ENCODE measurements at places on chromosomes 16 and 17.

DNA sequence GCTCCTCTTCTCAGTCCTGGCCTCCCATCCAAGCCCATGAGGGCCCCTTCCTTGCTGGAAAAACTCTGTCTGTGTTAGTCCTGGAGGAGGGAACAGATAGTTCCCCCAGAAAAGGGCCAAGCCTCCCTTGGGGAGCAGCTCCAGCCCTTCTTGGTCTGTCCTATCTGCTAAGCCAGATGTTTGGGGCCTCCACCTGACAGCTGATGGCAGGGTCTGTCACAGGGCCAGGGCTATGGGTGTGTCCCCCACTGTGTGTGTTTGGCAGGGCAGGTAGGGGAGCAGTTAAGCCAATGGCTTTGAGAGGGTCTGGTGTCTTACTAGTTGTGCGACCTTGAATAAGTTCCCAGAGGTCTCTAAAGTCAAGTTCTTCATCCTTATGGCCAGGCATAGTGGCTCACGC is 13.6 kb upstream of the SLC4A1 start:
- DNase-seq: no peak

GRCh38 chr16:68190736-68191510 is 45.0 kb downstream of the ESRP2 start:
- DNase-seq: peak; percentile 84

GRCh38 chr17:75542229-75542628 is 16.7 kb downstream of the LLGL2 start:
- DNase-seq: no peak

- DNase-seq: no peak
Observed at GRCh38 chr17:43907425-43907981, at the start of gene MPP2. Gene MPP2 (minus strand): TSS chr17:43907536. CDS start chr17:43904460, 3,076 bp downstream.

- peak; percentile 9 for DNase-seq
Observed at GRCh38 chr17:19003543-19004420, 782 bp downstream of the FAM83G start.

GRCh38 chr17:15256689-15257088 is 8.4 kb downstream of the PMP22 start:
- DNase-seq: no peak

DNA sequence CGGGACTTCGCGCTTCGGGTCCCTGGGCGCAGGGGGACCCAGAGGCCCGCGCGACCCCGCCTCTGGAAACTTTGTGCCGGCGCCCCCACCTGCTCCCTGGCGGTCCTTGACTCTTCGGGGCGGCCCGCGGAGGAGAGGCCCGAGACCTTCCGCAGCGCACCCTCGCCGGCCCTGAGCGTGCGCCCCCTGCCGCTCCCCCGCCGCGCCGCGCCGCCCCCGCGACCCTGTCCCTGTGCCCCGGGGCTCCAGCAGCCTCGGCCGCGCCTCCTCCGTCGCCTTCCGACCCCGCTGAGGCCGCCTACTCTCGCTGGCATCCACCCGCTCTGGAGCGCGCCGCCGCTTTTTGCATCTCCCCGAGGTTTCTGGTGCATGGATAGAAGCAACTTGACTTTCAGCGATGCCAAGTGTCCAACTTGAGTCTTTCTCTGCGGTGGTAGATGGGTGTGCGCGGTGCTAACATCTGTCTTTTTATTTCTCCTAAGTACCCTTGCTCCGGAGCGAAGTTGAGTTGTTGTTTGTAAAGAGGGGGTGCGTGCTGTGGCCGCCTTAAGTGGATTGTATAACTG is 414 bp downstream of the DUSP14 start:
- peak; percentile 29 for DNase-seq

- no peak for DNase-seq
Observed at GRCh38 chr17:27320222-27320560, 26.3 kb downstream of the WSB1 start.

GRCh38 chr17:75535119-75535537 is 9.6 kb downstream of the LLGL2 start:
- peak; percentile 28 for DNase-seq

DNA sequence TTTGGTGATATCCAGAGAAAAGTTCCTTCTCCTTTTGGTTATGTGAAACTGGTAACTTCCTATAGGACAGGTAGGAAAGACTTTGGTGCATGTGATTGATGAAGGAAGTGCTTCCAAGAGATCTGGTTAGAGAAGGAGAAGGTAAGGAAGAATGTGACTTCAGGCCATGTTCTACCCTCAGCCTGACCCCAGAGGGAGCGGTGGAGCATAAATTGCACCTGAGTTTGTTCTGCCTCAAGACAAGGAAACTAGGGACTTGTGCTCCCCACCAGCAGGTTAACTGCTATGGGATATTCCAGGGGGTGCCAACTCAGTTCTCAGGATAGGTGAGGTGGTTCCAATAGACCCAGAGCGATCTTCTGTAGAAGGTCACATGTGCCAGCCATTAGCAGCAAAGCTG is 299.3 kb upstream of the XYLT1 start:
- no peak for DNase-seq

GRCh38 chr16:81992859-81993258 is 18.4 kb downstream of the SDR42E1 start:
- no peak for DNase-seq

GRCh38 chr17:73498176-73498575 is 146.1 kb downstream of the SDK2 start:
- DNase-seq: no peak

DNA sequence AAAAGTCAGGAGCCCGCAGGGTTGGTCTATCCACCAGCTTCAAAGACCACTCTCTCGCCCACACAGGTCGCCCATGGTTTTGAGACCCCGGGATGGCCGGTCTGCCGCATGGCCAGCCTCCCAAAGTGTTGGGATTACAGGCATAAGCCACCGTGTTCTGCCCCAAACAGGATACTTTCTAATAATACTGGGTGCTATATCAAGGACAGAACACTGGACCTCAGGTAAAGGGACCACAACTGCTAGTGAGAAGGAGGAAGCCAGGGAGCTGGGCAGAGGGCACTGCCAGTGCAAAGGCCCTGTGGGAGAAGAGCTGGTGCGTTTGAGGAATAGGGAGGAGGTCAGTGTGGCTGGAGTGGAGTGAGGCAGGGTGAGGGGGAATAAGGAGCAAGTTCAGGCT is 34.1 kb downstream of the IL21R start:
- DNase-seq: no peak

DNA sequence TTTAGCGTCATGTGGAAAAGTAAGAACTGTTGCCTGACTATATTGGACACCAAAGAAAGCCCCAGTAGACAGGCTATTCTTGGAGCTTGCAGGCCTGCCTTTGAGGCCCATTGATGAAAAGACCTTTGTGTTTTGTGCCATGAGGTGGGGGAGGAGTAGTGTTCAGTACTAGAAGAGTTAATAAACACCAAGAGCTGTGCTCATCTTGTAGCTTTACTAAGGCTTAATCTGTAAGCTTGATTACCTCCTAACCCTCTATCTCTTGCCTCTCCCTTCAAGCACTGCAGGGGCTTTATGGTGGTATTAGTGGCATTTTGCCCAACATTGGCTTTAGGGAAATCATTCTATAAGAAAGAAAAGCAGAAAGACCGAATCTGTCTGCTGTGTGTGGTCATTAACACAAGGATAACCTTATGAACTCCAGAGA is 220.2 kb upstream of the TBX2 start:
- no peak for DNase-seq

- no peak for DNase-seq
Observed at GRCh38 chr17:76121932-76122430, 18.4 kb upstream of the EXOC7 start.

DNA sequence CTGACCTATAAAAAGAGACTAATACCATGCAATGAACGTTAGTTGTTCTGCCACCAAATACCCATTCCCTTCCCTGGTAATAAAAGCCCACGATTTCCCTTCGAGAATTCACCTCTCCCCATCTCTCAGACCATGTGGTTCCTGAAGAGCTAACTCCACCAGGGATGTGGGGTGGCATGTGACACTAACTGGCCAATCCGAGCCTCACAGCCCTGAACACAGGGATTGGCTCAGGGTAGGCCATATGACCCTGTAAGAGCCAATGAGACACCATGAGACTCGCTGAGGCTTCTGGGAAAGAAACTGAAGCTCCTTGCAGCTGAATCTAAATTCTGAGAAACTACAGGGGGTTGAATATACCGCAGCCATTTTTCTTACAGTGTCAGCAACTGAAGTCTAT is 21.1 kb downstream of the HELZ start:
- DNase-seq: no peak

GRCh38 chr17:44768505-44769142 is 9.8 kb downstream of the ADAM11 start:
- DNase-seq: no peak

DNA sequence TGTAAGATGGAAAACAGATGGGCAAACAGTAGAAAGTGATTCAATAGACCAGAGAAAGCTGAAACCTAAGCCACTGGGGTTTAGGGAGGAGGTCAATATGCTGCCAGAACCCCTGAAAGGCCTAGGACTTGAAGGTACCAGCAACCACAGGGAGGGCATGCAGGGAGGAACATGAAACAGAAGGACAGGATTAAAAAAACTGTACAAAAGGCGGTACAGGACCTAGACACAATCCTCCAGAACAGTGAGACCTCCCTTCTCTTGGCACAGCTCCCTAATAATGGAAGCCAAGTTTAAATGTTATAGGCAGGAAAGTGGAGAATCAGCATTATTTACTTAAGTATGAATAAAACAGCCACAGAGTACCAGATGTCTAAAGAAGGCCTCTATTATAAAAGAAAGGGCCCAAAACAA is 105.5 kb downstream of the SPAG9 start:
- no peak for DNase-seq

DNA sequence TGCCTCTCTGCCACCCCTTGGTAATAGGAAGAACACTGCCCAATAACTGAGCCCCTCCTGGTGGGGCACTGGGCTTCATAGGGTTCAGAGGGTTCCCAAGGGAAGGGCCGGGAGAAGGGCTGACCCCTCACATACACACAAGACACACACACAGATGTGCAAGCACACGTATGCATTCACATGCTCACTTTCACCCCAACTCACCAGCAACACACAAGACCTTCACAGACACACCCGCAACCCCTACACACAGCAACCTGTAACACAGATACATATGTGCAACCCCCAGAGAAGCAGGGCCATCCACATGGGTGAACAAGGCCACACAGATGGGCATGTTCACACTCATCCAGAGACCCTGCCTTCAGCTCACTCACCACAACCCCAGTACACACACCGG is 225.1 kb downstream of the ZNF423 start:
- no peak for DNase-seq

- DNase-seq: peak; percentile 63
Observed at GRCh38 chr16:50708373-50709060, 15.1 kb downstream of the NOD2 start.

DNA sequence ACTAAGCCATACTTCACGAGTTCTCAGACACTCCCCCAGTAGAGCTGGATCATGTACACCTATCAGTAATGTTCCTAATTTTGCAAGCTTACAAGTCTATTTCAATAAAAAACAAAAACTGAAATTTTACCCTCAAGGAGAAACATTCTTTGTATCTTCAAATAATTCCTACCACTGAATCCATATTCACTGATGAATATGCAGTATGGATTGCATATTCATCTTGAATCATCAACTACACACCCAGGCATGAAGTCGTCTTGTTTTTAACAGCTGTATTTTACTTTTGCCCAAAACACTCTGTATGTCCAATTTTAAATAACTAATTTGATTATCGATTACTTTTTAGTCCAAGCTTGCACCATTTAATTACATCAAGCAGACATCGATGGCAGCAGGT is 31.8 kb downstream of the ZDHHC7 start:
- DNase-seq: no peak

DNA sequence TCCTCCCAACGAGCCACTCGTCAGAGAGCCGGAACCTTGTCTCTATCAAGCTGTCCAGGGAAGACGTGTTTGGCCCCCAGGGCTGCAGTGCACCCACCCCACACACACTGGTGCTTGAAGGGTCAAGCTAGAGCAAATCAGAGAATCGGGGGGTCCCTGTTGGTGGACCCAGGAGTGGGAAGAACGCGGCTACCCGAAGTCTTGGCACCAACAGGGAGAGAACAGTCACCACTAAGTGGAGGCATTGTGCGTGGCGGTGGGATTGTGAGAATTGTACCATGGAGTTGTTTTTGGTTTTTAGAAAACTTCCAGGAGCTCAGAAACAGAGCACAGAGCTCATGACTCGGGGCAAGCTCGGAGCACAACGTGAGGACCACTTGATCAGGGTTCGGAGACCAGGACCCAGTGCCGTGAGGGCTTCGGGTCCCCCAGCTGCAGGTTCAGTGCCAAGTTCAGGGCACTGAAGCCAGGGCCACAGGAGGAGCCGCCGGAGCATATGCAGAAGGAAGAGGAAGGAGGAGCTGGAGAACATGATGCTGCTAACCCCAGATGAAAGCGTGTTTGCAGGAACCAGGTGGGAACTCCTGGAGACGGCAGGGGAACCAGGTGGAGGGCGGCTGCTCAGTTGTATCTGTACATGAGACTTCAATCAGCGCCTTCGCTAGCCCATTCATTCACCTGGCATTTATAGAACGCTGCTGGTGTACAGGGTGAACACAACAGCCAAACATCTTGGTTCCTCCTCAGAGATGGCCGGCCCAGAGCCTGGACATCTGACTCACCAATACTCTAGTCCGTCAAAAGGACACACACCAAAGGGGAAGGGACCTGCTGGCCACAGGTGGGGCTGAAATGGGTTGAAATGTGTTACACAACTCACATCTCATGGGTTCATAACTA is 42.8 kb downstream of the METRNL start:
- DNase-seq: no peak
